ENCODE measurements at places on chromosomes 4 and X. TPM values are rescaled to one million over a fixed set of nuclear protein-coding genes. Genes with fewer than 3 reads are reported as not detected.

Gene LRCH2
- total RNA-seq = 11.5 TPM

Gene EREG
- under 0.01 TPM for total RNA-seq

Gene CXCL11
- total RNA-seq = not detected

Gene HTN3
- total RNA-seq = not detected

Gene NUDT11
- 0.52 TPM for total RNA-seq

Gene MAGEA6
- not detected for total RNA-seq

Gene HSD17B13
- 0.09 TPM for total RNA-seq

Gene ERCC6L
- 0.95 TPM for total RNA-seq

Gene BEND2
- not detected for total RNA-seq

Gene CPZ
- not detected for total RNA-seq

Gene ZFP42
- not detected for total RNA-seq

Gene MAGEA3
- not detected for total RNA-seq

Gene FRAS1
- 0.09 TPM for total RNA-seq

Gene PDGFRA
- total RNA-seq = 1.1 TPM

Gene RAB33A
- 0.43 TPM for total RNA-seq

All from dermis lymphatic vessel endothelial cell (primary cell).